ENCODE measurements at places on chromosomes 12 and 14. TPM values are rescaled to one million over a fixed set of nuclear protein-coding genes. Genes with fewer than 3 reads are reported as not detected.

The SLC6A15 gene
- 0.28 TPM for polyA plus RNA-seq

The CLECL1 gene
- 0.68 TPM for polyA plus RNA-seq

The SLCO1A2 gene
- polyA plus RNA-seq = 0.32 TPM

DNA sequence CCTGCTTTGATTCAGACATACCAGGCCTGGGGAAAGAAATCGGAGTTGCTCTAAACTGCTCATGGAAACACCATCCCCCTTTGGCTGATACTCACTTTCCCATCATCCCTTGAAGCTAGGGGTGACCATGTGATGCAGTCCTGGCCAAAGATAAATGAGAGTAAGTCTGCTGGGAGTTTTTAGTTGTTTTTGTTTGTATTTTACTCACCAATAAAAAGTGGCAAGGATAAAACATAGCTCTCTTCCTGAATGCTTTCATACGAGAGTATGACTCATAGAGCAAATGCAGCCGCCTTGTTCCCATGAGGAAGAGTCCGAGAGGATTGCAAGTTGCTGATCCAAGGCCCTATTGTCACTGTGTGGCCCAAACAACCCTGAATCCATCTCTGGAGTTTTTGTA, 126.4 kb upstream of the TMEM132C start:
- DNase-seq = no peak

DNA sequence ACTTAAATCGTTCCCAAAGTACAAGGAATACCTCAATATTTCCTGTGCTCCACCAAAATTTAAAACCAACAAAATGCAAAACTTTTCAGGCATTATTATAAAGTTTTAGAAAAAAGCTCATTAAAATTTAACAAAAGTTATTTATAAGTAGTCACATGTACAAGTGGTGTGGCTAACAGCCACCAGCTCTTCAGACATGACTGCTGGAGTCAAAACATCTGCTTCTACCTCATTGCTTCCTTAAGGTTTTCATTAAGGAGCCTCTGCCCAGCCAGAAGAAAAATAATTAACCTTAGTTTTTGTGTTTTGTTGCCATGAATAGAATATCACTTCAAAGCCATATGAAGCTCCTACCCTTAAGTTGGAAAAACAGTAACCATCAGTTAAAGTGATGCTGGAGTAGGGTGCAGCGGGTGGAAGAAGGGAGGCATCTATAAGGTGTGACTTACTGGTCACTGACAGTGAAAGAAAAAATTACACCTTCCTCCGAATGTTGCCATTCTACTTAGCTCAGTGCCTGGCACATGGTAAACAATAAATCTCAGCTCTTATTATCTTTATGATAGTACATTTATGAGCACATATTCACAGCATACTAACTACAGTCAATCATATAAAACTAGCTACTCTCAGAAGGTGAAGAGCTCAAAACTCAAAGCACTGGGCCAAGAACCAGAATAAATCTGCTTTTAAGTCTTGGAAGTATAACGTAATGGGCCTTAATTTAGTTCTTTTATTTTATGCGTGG, 57.7 kb downstream of the GALC start:
- DNase-seq = no peak

- DNase-seq = no peak
Measured at GRCh38 chr14:89040080-89040459, 215.6 kb downstream of the TTC8 start.

GRCh38 chr12:102326982-102327381, 129.3 kb upstream of the PMCH start:
- DNase-seq = no peak

DNA sequence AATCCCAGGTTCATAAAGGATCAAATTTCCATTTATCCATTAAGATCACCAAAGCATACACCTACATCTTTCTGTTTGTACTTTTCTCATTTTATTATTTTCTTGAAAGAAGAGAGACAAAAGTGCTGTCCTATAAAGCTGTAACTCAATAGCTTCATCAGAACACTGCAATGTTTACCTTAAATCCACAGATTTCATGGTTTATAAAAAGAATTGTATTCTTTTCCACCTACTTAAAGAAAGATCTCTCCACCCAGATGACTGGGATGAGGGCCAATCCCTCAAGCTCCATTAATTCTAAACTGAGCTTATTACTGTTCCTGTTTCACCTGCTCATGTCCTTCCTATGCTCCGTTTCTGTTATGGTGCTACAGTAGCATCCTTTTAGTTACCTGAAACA, 470.6 kb downstream of the BCAT1 start:
- no peak for DNase-seq

Measured in right lung (tissue), 10 donors.